WTC11 (cell line): ENCODE measurements at places on chromosomes 16 and 17.

GRCh38 chr17:76217081-76217480, 23.2 kb downstream of the RNF157 start:
- DNase-seq: no peak

- DNase-seq: no peak
Observed at GRCh38 chr17:29826114-29826692, 103.8 kb downstream of the SSH2 start.

DNA sequence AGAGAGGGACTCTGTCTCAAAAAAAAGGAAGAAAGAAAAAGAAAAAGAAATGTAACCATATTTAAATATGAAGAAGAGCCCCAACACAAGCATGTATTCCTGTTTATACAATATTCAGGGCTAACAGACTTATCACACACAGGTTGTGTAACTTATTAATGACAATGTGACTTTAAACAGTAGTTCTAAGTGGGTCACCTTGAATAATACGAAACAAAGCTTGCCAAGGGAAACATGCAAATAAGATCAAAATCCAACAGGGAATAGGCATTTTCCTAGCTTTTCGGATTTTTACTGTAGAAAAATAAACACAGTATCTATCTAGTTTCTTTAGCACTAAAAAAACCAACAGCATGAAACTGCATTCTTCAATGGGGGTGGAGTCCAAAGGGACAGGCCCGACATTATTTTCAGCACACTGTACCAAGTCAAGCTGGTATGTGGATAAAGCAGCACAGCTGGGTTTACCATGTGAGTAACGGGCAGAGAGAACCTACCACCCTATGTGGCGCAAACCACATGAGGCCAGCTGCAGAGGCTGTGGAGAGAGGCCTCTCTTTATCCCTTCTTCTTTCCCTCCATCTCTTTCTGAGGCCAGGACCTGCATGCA, 45.3 kb downstream of the TOM1L2 start:
- DNase-seq: no peak

DNA sequence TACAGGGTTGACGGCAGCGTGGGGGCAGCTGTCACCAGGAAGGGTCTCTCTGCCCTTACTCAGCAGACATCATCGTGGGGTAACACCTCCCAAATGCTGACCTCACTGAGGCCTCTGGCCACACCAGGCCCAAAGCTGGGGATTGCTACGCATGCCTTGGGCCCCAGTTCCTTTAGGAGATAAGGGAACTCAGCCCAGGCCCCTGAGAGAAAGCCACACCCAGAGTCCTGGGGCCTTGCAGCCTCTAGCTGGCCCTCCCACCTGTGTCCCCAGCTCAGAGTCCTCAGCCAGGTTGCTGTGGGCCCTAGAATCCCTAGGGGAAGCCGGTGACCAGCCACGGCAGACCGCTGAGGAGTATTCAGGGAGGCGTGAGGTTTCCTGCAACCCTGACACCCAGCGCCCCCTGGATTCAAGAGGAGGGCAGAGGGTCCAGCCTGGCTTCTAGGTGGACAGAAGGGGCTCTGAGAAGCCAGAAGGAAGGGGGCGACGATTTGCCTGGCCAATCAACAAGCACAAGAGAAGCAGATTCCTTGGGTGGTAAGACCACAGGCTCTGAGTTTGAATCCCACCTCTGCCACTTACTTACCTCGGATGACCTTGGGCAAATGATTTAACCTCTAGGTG, 10.3 kb upstream of the GINS2 start:
- peak; percentile 66 for DNase-seq

DNA sequence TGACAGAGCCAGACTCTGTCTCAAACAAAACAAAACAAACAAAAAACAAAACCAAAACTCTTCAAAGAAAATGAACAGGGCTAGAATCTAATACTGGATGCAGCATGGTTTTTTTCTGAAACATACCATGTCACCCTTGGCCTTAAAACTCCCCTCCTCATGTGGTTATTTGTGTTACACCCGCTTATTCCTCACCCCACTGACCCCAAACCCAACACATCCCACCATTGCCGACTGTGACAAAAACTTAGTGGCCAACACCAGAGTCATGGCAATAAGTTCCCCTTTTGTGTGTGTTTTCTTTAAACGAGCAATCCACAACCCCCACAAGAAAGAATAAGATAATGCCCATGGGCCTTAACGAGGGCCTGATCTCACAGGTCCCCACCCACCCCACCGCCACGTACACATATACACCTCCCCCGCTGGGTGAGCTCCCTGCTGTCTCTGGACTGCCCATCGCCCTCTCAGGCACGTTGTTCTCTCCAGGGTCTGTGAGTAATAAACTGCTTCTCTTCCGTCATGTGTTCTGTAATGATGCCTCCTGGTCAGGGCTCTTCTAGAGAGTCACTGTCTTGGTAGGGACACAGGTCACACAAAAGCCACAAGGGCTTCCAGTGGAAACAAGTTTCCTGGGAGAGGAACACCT, 16.8 kb upstream of the ENGASE start:
- DNase-seq: no peak

DNA sequence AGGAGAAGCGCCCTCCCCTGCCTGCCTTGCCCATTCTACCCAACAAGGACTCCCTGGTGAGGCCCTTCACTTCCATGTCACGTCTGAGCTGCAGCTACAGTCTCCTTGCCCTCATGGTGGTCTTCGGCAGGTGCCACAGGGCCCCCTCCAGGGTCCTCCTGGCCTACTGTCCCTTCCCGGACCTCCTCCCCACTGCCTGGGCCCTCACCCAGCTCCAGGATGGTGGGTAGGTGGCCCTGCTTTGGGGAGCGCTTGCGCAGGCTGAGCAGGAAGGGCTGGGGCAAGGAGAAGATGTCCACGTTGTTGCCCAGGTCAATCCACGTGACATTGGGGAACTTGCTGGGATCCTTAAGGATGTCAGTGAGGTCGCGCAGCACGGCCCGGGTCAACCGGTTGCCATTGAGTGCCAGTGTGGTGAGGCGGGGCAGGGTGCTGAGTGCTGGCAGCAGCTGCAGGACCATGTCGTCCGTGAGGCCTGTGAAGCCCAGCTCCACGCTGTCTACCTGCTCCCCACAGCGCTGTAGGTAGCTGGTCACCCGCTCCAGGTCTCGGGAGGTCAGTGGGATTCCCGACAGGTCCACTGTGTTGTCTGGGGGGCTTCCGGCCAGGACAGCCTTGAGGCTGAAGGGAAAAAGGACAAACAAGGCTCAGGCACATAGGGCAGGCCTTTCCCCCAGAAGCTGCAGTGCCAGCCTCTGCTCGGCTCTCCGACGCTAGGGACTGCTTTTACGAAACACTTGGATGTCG, 28.3 kb downstream of the TRPV2 start:
- no peak for DNase-seq

DNA sequence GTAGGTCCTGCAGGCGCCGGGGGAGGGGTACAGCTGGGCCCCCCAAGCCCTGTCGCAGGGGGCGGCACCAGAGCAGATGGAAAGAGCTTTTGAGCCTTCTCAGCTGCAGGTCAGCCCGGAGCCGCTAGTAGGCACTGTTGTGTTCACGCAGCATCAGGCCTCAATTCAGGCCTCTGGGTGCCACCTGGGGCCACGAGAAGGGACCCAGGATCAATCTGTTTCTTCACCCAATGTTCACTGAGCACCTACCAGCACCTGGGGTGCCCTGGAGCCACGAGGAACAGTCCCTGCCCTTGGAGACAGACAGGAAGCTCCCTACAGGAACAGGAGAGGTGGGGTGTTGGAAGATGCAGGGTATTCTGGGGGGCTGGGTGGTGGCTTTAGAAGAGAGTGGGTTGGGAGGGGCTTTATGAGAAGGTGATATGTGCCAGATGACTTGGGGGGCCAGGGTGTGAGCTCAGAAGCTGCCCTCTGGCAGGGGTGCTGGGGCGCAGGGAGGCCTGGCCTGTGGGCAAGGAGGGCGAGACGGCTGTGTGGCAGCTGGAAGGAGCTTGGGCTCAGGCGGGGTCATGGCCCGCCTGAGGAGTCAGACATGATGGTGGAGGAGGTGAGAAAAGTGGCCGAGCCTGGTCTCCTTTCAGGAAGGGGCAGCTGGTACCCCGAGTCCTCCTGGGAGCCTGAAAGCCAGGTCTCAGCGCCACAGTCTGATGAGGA, 121.9 kb upstream of the GSE1 start:
- DNase-seq: peak; percentile 78

DNA sequence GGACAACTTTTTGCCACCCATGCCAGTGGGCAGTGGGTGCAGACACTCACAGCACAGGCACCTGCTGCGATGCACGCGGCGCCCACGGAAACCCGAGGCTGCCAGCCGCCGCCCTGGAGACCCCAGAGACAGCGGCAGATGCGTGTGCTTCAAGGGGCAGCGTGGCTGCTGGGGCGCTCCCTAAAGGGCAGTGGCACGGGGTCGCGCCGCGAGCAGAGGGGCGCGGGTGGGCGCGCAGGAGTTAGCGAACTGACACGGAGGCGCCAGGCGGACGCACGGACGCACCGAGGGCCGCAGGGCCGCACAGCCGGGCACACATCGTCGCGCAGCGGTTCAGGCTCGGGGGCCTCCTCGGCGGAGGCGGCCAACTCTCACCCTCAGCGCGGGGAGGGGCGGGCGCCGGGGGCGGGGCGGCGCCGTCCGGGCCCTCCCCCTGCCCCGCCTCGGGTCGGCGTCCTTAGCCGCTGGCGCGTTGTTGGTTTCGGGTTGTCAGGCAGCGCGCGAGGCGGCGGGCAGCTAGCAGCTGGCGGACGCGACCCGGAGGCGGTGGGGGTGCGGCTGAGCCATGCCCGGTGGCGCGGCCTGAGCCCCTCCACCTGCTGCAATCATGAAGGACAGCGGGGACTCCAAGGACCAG, at the start of gene KIF19:
KIF19 (plus strand) TSS at position 484 of the 637 bp plus-strand sequence; CDS start at position 608, 124 bp downstream.
- DNase-seq: peak; percentile 70

DNA sequence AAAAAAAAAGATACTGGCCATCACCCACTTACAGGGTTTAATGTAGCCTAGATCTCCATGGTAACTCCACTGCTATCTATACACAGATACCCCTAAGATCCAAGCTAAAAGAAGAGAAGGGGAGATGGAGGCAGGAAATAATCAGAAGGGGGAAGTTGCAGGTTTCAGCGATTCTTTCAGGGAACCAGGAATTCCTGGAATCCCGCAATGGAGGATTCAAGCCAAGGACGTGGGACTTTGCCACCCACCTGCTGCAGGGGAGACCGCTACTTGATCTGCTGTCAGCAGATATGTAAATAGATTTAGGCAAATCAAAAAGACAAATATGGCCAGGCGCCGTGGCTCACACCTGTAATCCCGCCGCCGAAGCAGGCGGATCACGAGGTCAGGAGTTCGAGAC, 121.1 kb downstream of the AIPL1 start:
- peak; percentile 25 for DNase-seq

DNA sequence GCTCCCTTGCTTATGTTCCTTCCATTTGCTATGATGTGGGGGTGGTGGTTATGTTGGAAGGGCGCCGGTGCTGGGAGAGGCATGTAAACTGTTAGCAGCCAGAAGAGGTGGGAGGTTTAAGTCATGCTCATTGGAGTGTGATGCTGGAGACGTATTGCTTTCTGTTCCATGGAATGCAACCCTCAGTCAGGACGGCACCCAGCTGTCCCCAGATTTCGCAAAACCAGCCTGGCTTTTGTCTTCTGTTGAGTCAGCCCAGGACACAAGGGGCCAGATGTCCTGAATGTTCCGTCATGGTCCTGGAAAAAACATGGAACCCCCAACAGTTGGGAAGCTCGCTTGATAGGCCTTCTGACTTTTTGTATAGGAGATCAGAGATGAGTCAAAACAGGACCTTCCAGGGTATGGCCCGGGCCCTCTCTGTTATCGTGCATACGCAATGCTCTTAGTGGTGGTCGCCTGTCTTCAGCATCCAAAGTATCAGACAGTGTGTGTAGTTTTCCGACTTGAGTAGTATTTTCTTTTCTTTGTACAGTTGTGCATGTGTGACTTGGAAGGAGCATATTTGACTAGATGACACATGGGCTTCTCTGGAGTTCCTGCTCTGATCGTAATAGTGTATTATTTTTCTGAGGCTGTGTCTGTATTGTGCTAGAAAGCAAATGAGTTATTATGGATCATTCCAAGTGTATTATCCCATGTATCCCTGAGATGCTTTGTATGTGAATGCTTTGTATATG, 201.9 kb downstream of the SNX29 start:
- DNase-seq: no peak

- DNase-seq: peak; percentile 85
Observed at GRCh38 chr17:44543213-44543904, 13.9 kb upstream of the FZD2 start.

- DNase-seq: no peak
Observed at GRCh38 chr17:78910497-78911284, 7.7 kb upstream of the CEP295NL start.

DNA sequence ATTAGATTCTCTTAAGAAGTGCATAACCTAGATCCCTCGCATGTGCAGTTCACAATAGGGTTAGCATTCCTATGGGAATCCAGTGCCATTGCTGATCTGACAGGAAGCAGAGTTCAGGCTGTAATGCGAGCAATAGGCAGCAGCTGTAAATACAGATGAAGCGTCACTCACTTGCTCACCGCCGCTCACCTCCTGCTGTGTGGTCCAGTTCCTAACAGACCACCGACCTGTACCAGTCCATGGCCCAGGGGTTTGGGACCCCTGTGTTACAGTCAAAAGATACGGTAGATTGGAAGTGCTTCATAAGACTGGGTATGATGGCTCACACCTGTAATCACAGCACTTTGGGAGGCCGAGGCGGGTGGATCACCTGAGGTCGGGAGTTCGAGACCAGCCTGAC, 2.8 kb downstream of the STAT5A start:
- DNase-seq: no peak

DNA sequence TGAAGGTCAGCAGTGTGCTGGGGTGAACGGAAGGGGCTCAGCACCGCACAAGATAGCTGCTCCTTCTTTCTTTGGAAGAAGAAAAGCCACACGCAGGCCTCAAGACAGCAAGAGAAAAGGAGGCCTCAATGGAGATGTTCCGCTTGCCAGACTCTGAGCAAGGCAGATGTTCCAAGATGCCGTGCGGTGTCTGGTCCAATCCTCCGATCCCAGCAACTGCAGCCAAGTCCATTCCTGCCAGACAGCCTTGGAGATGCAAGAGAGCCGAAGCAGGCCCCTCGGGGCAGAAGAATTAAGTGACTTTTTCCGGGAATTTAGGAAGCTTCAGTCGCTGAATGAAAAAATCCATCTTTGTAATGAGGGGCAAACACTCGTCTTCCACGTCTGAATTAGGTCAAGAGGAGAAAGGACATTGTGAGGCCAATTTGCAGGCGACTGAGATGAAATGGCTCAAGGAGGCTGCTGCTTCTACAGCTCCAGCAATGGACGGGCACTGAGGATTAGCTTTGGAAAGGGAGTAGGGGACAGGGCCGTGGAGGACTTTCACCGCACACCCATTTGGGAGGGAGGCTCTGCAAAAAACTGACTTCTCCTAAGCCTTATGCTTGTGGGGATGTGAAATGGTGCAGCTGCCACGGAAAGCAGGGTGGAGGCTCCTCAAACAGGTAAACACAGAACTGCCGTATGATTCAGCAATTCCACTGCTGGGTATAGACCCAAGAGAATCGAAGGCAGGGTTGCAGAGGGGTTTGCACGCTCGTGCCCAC, 44.7 kb downstream of the RPH3AL start:
- no peak for DNase-seq

- DNase-seq: no peak
Observed at GRCh38 chr16:30889721-30890120, 4.2 kb downstream of the BCL7C start.

DNA sequence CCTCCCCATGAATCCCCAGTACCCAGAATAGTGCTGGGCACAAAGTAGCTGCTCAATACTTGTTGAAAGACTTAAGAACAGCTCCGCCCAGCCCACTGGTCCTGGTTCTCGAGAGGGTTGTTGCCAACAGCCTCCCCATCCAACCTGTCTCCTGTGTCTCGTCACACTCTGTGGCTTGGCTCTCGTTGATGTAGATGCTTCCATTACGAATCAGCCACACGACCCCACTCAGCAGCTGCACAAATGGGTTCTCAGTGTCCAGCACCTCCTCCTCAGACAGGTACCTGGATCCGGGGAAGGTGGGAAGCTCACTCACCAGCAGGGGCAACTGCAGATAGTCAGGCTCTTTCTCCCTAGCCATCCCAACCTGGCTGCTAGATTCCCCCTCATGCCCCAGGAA, 2.1 kb downstream of the NAGPA start:
- no peak for DNase-seq
